Left ventricle myocardium inferior (tissue), 1 donor: ENCODE measurements at places on chromosomes 2 and 18.
A peak's percentile ranks its signal among the peaks of the same experiment; 100 is the strongest.

GRCh38 chr2:101688261-101688660, 9.2 kb upstream of the MAP4K4 start:
- H3K4me3 ChIP-seq: no peak overlapping the region
- H3K27me3 ChIP-seq: no peaks in the 10 kb centered on the region
- H3K27ac ChIP-seq: no peak overlapping the region

DNA sequence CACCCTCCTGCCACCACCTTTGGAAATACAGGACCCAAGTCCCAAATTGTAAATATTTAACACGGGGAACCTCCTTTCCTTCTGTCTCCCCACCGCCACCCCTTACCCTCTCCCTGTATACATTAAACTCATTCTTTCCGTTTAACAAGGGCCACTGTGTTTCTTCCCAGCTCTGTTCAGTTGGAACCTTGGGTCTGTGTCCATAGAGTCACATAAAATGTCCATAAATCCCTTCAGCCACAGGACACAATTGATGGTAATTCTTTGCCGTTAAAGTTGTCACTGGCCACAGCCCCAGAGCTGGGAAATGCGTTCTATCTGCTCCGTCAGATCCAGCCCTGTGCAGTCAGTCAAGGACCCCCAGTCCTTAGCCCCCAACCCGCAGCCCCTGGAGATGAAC, 49.9 kb upstream of the FZD7 start:
- no peaks in the 10 kb centered on the region for H3K4me1 ChIP-seq
- no peaks in the 10 kb centered on the region for H3K36me3 ChIP-seq
- peaks cover 9% of the 10 kb centered on the region for H3K27me3 ChIP-seq
- H3K27ac ChIP-seq: no peak overlapping the region
- H3K4me3 ChIP-seq: no peak overlapping the region

DNA sequence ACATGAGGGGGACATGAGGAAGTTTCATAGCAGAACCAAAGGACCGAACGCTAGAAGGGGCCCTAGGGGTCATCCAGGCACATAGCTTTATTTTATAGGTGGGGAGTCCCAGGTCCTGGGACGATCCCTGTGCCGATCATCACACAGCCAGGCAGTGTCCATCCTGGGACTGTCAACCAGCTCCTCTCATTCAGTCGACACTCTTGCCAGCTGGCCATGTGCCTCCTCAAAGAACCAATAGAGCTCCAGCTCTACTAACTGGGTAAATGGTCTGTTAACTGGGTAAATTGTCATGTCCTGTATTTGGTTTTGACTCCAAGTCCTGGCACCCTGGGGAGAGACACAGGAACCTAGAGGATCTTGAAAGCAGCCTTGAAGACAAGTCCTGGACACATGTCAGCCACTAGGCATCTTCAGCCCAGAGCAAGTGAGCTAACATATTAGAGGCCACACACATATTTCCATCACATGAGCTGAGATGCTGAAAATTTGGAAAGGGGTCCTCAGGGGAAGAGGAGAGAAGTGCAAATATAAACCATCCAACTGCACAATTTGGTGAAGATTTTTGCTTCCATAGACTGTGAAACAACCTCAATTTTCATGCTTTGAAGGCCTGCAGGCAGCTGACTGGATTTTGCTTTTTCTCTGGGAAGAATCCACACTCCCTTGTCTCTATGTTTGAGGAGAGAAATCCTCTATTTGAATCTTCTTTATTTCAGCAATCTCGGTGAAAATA, 361.1 kb upstream of the SLC14A2 start:
- H3K4me3 ChIP-seq: no peak overlapping the region
- H3K4me1 ChIP-seq: peaks cover 32% of the 10 kb centered on the region
- H3K36me3 ChIP-seq: no peaks in the 10 kb centered on the region
- no peaks in the 10 kb centered on the region for H3K27me3 ChIP-seq

GRCh38 chr18:55128437-55128836, 169.2 kb upstream of the CCDC68 start:
- no peak overlapping the region for H3K27ac ChIP-seq
- no peaks in the 10 kb centered on the region for H3K36me3 ChIP-seq
- no peaks in the 10 kb centered on the region for H3K4me1 ChIP-seq
- DNase-seq: no peak
- H3K27me3 ChIP-seq: no peaks in the 10 kb centered on the region
- H3K4me3 ChIP-seq: no peak overlapping the region

DNA sequence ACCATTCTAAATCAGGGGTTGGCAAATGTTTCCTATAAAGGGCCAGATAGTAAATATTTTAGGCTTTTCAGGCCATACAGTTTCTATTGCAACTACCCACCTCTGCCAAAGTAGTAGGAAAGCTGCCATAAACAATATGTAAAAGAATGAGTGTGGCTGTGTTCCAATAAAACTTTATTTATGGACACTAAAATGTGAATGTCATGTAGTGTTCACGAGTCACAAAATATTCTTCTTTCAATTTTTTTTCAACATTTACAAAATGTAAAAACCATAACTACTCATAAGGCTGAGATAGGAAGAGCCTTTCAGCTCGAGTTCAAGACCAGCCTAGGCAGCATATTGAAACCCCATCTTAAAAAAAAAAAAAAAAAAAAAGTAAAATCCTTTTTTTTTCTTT, 13.4 kb downstream of the KCNG3 start:
- no peak overlapping the region for H3K27ac ChIP-seq
- H3K27me3 ChIP-seq: peaks cover 18% of the 10 kb centered on the region
- no peaks in the 10 kb centered on the region for H3K36me3 ChIP-seq

GRCh38 chr2:54986264-54986663, 64.0 kb downstream of the RTN4 start:
- H3K27ac ChIP-seq: no peak overlapping the region
- peaks cover 45% of the 10 kb centered on the region for H3K4me1 ChIP-seq
- DNase-seq: no peak
- peaks cover 3% of the 10 kb centered on the region for H3K36me3 ChIP-seq
- H3K27me3 ChIP-seq: peaks cover 17% of the 10 kb centered on the region
- no peak overlapping the region for H3K4me3 ChIP-seq

GRCh38 chr2:159152128-159152778, 134.2 kb downstream of the WDSUB1 start:
- H3K27me3 ChIP-seq: no peaks in the 10 kb centered on the region
- H3K4me3 ChIP-seq: no peak overlapping the region
- peak overlapping the region; percentile 89 for H3K27ac ChIP-seq
- peaks cover 99% of the 10 kb centered on the region for H3K4me1 ChIP-seq

DNA sequence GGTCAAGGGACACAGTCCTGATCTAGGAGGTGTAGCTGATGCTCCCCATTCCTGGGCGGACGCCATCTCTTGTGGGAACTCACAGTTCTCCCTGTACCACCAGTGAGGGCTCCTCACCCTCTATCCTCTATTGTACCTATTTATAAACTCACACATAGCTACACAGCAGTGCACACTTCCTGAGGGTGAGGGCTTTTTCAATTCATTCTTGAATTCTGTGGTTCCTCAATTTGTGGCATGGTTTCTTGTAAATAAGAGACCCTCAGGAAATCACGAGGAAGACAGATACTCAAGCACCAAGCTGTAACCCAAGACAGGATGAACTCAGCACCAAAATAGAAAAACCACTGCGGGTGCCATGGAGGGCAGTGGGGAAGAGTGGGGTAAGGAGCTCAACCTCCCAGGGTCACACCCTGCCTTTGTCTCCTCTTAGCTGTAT, 245.9 kb upstream of the PXDN start:
- H3K27ac ChIP-seq: peak overlapping the region; percentile 37
- peaks cover 14% of the 10 kb centered on the region for H3K4me1 ChIP-seq
- peak; percentile 38 for DNase-seq
- peaks cover 2% of the 10 kb centered on the region for H3K27me3 ChIP-seq
- no peaks in the 10 kb centered on the region for H3K36me3 ChIP-seq

DNA sequence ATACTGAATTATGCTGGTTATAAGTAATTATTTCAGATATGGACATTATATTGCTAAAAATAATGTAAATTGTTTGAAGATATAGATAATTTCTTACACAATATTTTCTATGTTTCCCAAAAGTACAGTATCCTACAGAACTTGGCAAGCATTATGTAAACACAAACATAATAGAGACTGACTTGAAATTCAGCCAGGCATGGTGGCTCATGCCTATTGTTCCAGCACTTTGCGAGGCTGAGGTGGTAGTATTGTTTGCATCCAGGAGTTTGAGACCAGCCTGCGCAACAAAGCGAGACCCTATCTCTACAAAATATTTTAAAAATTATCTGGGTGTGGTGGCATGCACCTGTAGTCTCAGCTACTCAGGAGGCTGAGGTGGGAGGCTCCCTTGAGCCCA, 1300.5 kb upstream of the DDX18 start:
- DNase-seq: no peak
- H3K27me3 ChIP-seq: no peaks in the 10 kb centered on the region
- no peaks in the 10 kb centered on the region for H3K4me1 ChIP-seq
- no peaks in the 10 kb centered on the region for H3K36me3 ChIP-seq

GRCh38 chr18:55290898-55291297, 297.1 kb downstream of the TCF4 start:
- H3K36me3 ChIP-seq: no peaks in the 10 kb centered on the region
- H3K4me1 ChIP-seq: peaks cover 93% of the 10 kb centered on the region
- no peak for DNase-seq
- no peaks in the 10 kb centered on the region for H3K27me3 ChIP-seq
- peak overlapping the region; percentile 13 for H3K27ac ChIP-seq

- H3K4me3 ChIP-seq: no peak overlapping the region
- H3K36me3 ChIP-seq: no peaks in the 10 kb centered on the region
- DNase-seq: no peak
- no peaks in the 10 kb centered on the region for H3K27me3 ChIP-seq
Observed at GRCh38 chr2:197102231-197102630, 175.7 kb upstream of the PGAP1 start.

DNA sequence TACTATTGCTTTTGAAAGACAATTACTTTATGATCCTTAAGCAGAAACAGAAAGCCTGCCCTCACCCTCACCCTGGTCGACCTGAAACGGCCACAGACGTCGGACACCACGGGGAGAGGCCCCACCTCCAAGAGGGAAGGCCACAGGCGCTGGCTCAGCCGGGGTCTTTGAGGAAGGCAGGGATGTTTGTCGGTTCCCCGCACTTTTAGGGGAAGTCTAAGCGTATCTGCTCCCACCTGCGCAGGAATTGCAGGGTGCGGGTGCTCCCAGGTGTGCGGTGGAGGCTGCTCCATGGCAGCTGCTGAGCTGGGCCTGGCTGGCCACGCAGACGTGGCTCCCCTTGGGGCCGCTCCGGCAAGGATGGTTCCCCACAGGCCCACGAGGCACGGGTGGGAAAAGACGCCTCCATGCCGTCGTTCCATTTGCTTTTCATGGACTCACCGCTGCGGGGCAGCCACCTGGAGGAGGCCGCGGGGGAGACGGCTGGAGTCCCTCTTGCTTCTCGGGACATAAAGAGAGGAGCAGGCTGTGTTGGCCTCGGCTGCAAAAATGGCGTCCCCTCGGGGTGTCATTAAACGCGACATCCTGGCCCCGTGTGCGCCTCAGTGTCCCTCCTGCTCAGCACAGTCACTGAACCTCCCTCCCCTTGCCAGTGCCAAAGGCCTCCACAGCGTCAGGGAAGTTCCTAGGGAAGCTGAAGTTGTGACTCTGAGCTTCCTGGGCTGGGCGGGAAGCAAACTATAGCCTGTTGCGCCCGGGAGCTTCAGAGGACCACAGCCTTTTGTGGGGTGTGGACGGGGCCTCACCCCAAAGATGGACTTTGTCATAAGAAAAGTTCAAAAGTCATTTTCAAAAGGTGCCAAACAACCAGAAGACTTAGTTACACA, 63.4 kb downstream of the NFATC1 start:
- no peaks in the 10 kb centered on the region for H3K27me3 ChIP-seq
- DNase-seq: no peak
- H3K4me1 ChIP-seq: peaks cover 42% of the 10 kb centered on the region
- peaks cover 23% of the 10 kb centered on the region for H3K36me3 ChIP-seq
- H3K4me3 ChIP-seq: peak overlapping the region; percentile 47

DNA sequence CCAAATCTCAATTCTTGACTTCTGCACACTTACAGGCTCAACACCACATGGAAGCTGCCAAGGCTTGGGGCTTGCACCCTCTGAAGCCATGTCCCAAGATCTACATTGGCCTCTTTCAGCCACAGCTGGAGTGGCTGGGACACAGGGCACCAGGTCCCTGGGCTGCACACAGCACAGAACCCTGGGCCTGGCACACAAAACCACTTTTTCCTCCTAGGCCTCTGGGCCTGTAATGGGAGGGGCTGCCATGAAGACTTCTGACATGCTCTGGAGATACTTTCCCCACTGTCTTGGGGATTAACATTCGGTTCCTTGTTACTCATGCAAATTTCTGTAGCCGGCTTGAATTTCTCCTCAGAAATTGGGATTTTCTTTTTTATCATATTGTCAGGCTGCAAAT, 29.9 kb downstream of the SP9 start:
- H3K36me3 ChIP-seq: peaks cover 64% of the 10 kb centered on the region
- no peak for DNase-seq
- H3K27ac ChIP-seq: no peak overlapping the region
- no peaks in the 10 kb centered on the region for H3K4me1 ChIP-seq

DNA sequence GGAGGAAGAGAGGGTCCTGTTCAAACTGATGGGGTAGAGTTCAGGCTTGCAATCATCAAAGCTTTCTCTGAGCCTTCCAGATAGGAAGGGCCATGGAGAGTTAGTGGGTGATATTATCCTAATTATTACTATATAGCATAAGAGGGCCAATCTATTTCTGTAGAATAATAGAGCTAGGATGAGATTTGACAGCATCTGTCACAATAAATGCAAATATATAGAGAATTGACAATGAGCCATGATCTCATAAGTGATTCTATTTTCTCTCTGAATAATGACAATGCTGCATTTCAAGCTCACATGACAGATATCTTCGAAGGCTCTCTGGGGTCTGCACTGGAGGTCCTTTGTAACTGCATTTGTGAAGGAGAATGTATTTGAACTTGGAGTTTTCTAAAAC, 521.9 kb upstream of the CELF4 start:
- H3K27me3 ChIP-seq: no peaks in the 10 kb centered on the region
- no peak overlapping the region for H3K27ac ChIP-seq
- H3K4me1 ChIP-seq: no peaks in the 10 kb centered on the region
- DNase-seq: no peak

DNA sequence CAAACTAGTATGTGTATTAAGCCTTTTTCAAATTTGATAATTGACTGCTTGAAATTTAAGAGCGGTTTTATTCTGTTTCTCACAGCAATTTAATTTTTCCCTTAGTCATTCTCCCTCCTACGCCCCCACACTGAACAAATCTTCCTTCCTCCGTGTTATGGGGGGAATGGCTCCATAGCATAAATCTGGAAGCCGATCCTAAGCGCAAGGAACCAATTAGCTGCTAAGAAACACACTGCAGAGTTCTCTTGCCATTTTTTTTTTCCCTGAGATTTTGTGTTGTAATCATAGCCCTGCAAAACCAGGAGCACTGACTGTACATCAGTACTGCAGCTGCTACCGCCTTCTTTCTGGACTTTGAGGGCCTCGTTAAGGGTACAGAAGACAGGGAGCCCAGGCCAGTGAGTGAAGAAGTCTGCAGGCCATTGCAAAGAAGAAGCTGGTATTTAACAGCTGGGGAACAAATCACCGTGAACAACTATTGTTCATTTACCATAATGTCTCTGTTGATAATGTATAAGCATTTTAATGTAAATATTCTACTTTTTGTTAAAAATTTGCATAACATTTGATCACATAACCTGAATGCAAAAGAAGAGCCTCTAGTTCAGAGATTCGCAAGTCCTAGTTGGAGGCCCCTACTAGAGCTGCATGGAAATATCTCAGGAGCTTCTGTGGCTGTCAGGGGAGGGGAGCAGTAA, 264.0 kb downstream of the LRATD1 start:
- no peaks in the 10 kb centered on the region for H3K36me3 ChIP-seq
- no peak overlapping the region for H3K4me3 ChIP-seq
- no peak for DNase-seq
- no peaks in the 10 kb centered on the region for H3K27me3 ChIP-seq
- no peaks in the 10 kb centered on the region for H3K4me1 ChIP-seq
